M059J (cell line): ENCODE measurements at places on chromosomes 1 and 21.

DNA sequence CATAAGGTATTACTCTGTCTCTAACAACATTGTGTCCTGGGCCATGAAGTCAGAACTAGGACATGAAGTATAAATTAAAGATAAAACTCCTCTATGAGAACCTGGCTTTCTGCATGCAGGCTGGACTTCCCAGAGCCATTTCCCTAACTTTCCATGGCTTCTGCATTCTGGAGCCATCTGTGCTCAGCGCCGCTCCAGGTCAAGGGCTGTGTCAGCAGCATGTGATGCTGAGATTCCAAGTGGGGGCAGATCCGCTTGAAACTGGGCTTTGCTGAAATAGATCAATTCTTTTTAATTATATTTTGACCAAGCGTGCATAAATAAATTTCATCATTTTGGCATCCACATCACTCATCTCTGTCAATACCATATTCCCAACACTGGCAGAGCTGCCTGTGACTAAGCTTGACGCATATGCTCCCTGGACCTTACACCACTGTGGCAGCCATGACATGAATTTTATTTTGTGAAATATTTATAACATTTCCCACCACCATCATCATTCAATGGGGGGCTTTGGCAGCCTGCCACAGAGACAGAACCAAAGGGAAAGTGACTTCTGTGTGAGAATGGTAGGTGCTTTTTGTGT is 110.4 kb upstream of the KCNK1 start:
- DNase-seq = no peak

GRCh38 chr1:81832573-81832972 is 31.8 kb downstream of the ADGRL2 start:
- DNase-seq = peak; percentile 7

DNA sequence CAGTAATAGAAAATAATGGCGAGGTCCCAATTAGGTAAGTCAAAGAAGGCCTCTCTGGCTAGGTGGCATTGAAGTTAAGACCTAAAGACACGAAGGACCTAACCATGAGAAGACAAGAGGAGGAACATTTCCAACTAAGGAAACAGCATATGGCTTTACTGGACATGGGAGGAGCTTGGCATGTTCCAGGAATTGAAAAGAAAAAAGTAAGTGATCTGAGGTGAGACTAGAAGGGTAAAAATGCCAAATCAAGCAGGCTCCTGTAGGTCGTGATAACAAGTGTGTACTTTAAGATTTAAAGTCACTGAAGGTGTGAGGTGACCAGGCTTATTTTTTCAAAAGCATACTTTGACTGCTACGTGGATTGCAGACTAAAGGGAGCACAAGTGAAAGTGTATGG is 13.4 kb upstream of the CLCC1 start:
- no peak for DNase-seq

DNA sequence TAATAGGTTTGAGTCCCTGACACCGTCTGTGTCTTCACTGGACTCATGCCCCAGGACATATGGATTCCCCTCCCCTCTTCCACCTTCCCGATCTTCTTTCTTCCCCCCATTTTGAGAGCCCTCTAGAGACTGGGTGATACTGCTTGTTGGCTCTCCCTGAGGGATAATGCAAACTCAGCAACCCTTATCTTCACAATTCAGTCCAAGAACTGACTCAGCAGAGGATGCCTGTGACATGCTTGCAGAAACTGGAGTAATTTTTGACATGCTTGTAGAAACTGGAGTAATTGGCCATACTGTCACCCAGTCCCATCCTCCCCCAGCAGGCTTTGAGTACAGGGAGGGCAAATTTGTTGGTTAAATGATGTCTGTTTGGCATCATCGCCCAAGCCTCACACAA is 127.6 kb upstream of the CTTNBP2NL start:
- no peak for DNase-seq

DNA sequence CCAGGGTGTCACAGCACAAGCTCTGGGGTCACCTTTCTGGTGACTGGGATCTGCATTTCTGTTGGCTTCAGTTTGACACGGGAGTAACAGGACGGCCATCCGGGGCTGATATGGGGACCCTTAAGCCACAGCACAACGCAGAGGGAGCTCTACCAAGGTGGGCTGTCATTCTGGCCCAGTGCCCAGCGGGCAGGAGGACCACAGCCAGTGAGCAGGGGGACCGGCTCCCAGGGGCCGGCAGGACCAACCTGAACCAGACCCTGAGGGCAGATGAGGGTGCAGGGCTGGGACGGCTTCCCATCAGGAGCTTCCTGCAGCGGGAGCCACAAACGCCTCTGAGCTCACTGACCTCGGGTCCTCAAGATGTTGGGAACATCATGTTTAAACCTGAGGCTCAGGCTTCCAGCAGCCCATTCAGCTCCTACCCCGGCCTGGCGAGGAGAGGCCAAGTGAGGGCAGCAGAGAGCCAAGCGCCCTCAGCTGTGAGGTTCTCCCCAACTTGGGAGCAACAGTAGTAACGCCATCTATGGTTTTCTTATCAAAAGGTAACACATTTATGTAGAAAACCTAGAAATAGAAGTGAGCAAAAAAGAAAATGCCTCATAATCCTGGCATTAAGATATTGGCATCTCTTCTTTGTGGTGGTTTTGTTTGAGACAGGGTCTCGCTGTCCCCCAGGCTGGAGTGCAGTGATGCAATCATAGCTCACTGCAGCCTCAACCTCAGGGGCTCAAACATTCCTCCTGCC is 26.8 kb downstream of the TMEM201 start:
- peak; percentile 59 for DNase-seq

DNA sequence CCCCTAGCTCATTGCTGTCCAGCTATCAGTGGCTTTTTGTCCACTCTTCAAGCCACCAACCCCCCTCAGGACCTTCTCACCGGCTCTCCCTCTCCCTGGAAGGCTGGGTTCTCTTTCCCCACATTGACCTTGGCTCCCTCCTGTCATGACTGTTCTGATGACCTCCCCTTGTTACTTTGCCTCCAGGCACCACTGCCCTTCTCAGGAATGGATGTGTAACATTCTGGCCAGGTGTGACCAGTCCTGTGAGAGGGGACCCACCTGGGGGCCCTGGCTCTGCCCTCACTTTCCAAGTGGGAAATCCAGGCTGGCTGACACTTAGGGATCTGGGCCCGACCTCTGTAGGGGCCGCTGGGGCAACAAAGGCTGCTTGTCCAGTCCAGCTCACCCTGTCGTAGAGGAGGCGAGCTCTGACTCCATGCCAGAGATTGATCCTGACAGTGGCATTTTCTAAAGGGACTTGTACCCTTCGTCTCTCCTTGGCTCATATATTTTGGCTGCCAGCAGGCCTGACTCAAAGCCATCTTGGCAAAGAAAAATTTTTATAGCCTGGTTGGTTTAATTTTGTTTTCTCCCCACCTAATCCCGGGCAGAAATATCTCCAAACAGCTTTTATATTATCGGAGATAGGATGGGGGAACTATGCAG is 37.9 kb upstream of the USP24 start:
- no peak for DNase-seq
